ENCODE measurements at places on chromosomes 2 and 18.

DNA sequence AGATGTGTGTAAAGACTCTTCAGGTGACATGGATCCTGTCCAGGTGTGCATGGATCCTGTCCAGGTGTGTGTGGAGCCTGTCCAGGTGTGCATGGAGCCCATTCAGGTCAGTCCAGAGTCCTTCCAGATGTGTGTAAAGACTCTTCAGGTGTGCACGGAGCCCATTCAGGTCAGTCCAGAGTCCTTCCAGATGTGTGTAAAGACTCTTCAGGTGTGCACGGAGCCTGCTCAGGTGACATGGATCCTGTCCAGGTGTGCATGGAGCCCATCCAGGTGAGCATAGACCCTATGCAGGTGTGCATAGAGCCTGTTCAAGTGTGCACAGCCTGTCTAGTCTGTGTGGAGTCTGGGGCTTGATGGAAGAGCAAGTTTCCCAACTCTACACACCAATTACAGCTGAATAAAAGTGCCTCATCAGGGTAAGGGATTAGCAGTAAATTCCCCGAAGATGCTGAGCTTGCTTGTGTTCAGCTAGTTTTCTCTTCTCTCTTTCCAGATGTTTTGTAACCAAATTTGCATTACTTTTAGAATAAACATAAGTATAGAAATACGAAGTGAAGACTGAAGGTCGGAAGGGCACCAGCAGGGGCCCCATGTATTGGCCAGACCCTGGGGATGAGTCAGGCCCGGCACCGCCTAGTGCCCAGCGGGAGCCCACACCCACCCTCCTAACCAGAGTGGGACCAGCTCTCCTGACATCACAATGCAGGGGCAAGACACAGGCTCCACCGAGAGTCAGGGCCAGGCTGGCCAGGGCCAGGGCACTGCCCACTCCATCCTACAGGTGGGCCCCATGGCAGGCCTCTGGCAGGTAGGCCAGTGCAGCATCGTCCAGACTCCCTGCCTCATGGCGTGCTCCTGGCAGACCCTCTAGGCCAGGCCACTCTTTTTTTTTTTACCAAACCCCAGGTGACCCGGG lies 38.6 kb upstream of the GPC1 start:
- DNase-seq = no peak

DNA sequence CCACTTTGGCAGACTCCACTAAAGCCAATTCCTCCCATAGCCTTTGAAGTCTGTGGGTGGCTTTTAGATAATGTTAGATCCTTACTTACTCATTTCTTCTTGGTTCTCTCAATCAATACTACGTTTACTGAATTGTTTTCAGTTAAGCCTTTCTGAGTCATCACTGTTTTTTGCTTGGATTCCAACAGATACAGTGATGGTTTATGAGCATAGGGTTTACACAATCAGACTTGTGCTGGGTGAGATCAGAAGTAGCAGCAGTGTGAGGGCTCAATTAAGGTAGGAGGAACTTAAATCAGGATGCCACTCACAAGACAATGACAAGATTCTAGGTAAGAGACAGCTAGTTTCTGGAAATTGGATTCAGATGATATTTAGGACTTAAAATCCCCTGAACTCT lies 297.7 kb upstream of the DOK6 start:
- DNase-seq = no peak

GRCh38 chr18:26003817-26004216 lies 86.6 kb downstream of the SS18 start:
- no peak for DNase-seq

- no peak for DNase-seq
These were observed 116.3 kb downstream of the DHRS9 start for GRCh38 chr2:169185711-169186110.

DNA sequence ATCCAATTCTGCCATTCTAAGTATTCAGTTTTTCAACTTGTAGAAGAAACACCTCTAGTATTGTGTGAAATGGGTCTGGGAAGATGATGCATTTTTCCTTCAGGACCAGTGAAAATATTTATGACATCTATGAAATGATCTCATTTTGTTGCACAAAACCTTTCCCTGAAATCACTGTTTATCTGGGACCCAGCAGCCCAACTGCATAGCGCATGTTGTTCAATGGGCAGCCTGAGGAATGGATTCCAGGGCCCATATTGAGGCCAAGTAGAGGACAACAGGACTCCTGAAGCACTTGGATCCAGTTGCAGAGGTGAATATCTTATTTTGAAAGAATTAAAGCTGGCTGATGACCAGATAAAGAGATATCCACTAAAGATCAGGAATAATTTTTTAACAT lies 7.3 kb downstream of the RBMS1 start:
- no peak for DNase-seq

- DNase-seq = no peak
These were observed 247.6 kb downstream of the SLC8A1 start for GRCh38 chr2:40204268-40204667.

DNA sequence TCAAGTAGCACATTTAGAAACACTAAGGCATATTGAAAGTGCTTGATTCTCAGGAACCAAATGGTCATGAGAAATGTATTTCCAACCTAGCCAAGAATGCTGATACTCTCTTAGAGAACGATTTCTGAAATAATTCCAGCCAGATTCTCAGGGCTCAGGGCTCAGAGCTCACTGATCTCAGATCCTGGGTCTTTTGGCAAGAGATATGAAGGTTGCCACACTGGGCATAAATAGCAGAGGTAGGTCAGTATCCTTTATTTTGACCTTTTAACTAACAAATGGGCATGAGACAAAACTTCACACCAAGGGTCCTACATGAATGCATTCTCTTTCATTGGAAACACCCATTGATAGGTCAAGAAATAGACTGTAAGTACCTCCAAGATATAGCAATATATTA lies 364.1 kb downstream of the ALK start:
- no peak for DNase-seq

All from KBM-7 (cell line).